Activated gamma-delta T cell (primary cell): ENCODE measurements at places on chromosomes 3 and 15.

DNA sequence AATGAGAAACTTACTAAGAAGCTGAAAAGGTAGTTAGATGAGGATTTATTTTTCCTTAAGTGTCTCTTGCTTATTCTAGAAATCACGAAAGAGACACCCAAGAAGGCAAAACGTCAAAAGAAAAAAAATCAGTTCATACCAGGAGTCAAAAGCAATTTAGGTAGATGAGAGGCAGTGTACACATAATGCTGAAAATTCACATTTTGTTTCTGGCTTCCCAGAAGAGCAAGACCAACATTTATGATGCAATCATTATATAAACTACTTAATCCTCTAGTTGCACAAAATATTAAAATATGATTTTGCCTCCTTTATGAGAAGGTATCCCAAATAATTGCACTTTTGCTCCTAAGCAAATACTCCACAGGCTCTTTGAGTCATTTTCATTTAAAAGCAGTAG, 228.0 kb downstream of the FMN1 start:
- no peak for DNase-seq

DNA sequence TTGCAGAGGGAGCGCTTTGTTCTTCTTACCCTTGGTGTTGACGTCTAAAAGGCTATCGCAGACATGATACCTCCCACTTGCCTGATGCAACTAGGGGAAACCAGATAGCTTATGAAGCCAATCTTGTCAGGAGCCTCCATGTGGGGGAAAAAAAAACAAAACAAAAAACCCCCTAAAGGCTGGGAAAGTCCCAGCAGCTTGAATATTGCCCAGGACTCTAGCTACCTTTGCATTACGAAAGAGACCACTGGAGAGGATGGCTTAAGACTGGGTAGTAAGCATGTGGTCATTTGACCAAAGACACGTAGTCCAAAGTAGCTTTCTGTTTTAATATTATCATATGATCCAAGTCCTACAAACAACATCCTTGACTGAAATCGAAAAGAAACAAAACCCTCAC, 120.7 kb upstream of the WNT5A start:
- DNase-seq: no peak

DNA sequence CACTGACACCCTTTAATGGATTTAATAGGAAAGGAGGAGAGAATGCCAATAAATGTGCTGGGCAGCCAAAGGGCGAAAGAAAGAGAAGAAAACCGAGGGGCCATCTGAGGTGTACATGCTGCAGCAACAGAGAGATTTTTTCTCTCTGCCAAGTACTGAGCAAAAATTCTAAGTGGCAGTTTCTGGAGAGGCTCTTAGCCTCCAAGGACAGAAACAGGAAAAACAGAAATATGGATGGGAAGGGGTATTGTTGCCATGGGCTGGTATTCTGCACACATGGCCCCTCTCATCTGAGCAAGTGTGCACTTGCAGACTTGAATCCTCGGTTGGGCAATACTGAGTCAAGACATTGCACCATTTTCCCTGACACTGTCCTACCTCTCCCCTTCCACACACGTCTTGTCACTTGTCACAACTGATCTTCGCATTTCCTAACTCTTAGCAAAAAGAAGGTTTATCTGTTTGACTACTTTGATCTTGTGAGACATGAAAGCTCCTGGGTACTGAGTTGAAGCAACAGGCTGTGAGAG, 73.9 kb downstream of the PRICKLE2 start:
- DNase-seq: no peak

DNA sequence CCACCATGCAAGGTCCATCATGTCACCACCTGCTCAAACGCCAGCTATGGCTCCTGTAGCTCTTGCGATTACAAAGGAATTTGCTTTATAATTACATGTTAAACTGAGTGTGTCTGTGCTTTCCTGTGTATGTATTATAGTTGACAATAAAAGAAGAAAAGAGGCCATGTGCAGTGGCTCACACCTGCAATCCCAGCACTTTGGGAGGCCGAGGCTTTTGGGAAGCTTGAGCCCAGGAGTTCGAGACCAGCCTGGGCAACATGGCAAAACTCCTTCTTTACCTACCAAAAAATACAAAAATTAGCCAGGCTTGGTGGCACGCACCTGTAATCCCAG, 27.0 kb downstream of the ATRIP start:
- DNase-seq: no peak

DNA sequence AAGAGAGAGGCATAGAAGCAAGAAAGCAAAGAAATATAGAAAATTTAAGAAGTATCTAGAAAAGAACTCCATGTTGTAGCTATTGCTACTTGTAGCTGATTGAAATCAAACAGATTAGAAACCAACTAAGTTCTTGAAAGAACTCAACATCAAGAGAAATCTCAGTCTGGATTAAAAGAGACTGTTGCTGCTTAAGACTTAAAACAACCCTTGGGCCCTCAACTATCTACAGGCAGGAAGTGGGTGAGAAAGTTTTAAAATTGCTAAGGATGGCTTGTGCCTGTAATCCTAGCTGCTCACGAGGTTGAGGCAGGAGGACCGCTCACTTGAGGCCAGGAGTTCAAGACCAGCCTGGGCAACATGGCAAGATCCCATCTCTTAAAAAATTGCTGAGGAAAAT, 39.3 kb upstream of the C15orf61 start:
- no peak for DNase-seq

DNA sequence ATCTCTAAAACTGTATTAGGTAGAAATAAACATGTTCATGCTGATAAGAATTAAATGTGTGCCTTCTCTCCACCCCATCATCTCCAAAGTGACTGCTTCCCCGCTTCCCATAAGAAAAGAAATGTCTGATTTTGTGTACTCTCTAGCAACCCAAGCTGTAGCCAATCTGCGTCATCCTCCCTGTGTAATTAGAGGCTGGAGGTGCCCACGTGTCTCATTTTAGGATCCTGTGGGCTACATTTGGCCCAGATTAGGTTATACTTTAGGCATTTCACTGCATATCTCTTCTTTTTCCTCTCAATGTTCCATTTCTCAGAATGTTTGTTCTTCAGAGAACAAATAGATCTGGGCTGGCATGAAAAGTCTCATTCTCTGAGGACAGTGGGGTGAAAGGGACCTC, 19.3 kb upstream of the ZNF148 start:
- DNase-seq: no peak

DNA sequence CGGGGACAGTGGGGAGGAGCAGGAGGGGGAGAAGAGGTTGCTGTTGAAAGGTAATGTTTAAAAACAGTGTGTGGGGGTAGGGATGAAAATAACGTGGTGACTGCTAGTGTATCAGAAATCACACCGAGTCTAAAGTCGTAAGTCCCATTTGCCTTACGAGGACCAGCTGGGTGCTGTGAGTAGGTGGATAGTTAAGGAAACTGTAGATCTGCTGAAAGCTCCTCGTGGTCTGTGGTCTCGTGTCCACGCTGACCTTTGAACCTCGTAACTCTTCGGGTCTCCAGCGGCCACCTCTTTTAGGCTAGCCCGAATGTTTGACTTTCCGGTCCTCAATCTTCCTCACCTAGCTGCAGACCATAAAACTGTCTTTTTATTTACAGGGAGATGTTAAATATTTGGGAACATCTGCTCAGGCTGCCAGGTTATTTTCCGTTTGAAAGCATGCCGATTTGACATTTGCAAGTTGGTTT, 29.3 kb upstream of the ST3GAL6 start:
- DNase-seq: no peak

DNA sequence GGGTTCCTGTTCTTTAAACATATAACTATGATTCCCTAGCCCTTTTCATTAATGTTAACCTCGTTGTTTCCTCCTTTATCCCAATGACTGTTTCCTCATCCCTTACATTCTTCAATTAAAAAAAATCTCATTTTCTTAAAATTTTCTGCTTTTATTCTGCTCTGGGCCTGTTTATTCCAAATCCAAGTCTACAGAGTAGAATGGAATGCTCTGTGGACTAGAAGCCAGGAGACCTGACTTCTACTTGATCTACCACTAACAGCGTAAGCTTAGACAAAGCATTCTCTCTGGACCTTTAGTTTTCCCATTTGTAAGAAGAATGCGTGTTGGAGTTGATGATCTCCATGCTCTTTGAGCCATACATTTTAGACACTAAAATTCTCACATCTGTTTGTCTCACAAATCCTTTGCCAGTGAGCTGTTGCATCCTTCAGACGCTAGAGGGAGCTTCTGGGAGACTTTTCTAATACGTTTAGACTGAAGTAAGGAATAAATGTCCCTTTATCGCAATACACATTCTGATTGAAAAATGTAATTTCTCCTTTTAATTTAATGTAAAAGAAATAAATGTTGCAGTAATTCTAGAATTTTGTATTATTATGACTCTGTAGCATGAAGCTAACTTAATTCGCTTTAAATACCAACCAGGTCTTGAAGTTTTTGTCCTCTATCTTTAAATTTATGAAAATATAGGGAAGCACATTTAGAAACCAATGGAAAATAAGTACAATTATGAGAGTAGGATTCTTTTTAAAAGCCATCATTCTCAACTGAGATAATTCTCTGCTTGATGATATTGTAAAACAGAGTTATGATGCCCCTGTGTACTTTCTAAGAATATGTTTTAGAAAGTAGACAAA, 21.7 kb upstream of the GMNC start:
- no peak for DNase-seq

GRCh38 chr15:69375151-69375790, 38.9 kb upstream of the KIF23 start:
- DNase-seq: no peak

- DNase-seq: no peak
These were observed 433.1 kb upstream of the RBMS3 start for GRCh38 chr3:28847736-28848135.

- DNase-seq: no peak
These were observed 60.4 kb upstream of the SLC24A5 start for GRCh38 chr15:48060396-48060795.

- no peak for DNase-seq
These were observed 31.2 kb downstream of the ARPP21 start for GRCh38 chr3:35670408-35670965.

- no peak for DNase-seq
These were observed 23.0 kb downstream of the OIP5 start for GRCh38 chr15:41309226-41309905.

DNA sequence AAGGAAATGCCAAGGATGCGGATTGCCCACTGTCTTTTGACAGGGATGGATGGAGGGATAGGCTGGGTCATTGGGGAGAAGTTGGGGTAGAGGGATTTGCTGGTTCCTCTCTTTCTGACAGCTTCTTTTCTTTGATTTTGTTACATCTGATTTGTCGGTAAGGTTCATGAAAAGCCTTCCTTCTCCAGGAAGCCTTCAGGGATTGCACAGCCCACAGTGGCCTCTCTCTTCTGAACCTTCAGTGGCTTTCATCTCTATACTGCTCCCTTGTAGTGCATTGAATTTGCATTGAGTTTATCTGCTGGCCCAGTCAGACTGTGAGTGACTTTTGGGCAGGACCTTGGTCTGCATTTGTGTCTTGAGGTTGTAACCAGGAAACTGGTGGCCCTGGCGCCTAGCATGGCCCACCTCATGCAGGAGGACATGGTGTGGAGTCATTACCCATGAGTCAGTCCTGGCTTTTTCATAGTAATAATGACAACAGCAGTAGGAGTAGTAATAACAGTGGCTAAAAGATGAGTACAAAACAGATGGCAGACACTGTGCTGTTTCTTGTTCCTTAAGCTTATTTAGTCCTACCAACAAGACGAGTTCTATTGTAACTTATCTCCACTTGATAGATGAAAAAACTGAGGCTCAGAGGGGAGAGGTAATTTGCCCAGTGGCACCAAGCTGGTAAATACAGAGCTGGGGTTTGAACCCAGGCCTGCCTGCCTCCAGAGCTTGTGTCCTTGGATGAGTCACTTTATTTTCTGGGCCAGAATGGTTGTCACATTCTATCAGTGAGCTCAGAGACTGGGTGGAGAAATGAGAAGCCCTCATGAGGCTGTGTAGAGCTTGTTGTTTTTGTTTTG, 28.4 kb downstream of the SMAD6 start:
- DNase-seq: no peak

GRCh38 chr3:78140274-78140673, 1100.4 kb downstream of the ROBO2 start:
- no peak for DNase-seq

- no peak for DNase-seq
These were observed 31.3 kb downstream of the CD200 start for GRCh38 chr3:112364291-112364690.

- no peak for DNase-seq
These were observed 65.2 kb downstream of the FNDC3B start for GRCh38 chr3:172104471-172105072.

GRCh38 chr3:29430558-29430971, 149.7 kb downstream of the RBMS3 start:
- DNase-seq: no peak

- no peak for DNase-seq
These were observed 749.3 kb upstream of the CADM2 start for GRCh38 chr3:84209474-84209873.

- DNase-seq: no peak
These were observed 147.0 kb downstream of the PDE8A start for GRCh38 chr15:85128621-85129020.

DNA sequence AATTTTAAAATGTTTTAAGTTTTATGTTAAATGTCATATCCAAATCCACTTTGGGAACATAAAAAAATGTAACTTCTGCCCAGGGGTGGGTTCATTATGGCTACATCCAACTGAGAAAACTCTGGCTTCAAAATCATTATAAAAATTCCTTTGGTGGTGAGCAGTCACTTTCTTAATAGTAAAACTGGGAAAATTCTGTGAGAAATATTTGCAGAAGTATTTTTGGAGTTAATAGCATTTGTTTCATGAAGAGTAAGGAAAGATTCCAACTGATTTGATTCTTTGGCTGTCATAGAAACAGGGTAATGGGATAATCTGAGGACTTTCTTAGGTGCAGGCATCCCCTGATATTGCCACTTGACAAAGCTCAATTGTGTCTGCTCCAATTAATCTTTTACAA, 38.8 kb downstream of the CPA3 start:
- DNase-seq: no peak

DNA sequence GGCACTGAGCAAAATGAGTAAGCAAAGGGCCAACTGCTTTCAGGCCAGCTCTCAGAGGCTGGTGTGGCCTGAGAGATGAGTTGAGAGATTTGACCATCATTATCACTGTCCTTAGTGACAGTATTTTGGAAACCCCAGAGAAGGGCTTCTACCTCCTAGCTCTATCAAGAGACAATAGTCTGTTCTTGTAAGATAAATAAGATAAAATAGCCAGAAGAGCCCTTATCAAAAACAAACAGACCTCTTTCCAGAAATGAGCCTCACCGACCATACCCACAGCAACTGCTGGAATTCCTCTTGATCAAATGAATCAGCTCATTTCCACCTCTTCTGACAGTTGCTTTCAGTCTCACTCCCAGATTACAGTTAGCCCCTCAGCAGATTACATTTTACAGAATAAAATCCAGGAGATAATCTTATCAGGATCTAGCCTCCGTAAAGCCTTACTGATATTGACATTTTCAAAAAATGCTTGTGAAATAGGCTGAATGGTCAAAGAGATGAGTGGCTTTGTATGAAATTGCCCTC, 4.5 kb downstream of the HDC start:
- DNase-seq: no peak

DNA sequence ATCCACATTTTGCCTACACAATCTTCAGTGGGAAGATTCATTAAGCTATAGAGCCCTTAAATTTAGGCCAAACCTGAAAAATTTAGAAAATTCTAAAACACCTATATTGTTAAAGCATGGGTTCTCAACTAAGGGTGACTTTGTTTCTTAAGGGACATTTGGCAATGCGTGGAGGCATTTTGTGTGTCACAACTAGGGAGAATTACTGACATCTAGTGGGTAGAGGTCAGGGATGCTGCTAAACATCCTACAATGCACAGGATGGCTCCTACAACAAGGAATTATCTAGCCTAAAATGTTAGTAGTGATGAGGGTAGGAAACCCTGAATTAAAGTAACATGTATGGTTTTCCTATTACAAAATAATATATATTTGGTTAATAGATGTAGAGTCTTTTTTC, 55.8 kb downstream of the TBC1D5 start:
- no peak for DNase-seq
